ENCODE measurements at places on chromosomes 12 and 14. TPM values are rescaled to one million over a fixed set of nuclear protein-coding genes. Genes with fewer than 3 reads are reported as not detected.

GRCh38 chr14:20683125-20683890 lies 1.1 kb upstream of the RNASE4 start:
- H3K36me3 ChIP-seq: no peaks in the 10 kb centered on the region
- DNase-seq: peak; percentile 82
- peak overlapping the region; percentile 92 for H3K4me3 ChIP-seq
- no peaks in the 10 kb centered on the region for H3K27me3 ChIP-seq
- H3K4me1 ChIP-seq: peaks cover 15% of the 10 kb centered on the region

GRCh38 chr12:76860256-76860655 lies 18.6 kb downstream of the CSRP2 start:
- DNase-seq: no peak
- no peaks in the 10 kb centered on the region for H3K27me3 ChIP-seq
- peaks cover 24% of the 10 kb centered on the region for H3K4me1 ChIP-seq

DNA sequence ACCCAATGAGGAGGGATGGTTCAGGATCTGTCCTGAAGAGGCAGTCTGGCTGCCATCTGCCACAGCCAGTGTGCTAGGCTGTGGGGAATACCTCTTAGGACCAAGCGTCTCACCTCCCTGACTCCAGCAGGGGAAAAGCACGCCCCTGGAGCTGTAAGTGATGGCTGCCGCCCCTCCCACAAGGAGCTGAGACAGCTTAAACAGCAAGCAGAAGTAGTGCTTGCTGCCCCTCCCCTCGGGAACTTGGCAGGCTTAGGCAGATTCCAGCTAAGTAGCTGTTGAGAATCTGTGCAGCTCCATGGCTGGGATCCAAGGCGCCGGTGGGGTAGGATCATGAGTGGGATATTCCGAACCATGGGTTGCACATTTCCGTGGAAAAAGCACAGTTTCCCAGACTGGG lies 360.4 kb upstream of the MDGA2 start:
- no peak overlapping the region for H3K4me3 ChIP-seq
- H3K27ac ChIP-seq: no peak overlapping the region
- no peaks in the 10 kb centered on the region for H3K4me1 ChIP-seq

GRCh38 chr12:92244036-92244435 lies 98.4 kb upstream of the BTG1 start:
- no peaks in the 10 kb centered on the region for H3K27me3 ChIP-seq
- H3K36me3 ChIP-seq: no peaks in the 10 kb centered on the region
- H3K27ac ChIP-seq: no peak overlapping the region
- H3K4me1 ChIP-seq: no peaks in the 10 kb centered on the region

DNA sequence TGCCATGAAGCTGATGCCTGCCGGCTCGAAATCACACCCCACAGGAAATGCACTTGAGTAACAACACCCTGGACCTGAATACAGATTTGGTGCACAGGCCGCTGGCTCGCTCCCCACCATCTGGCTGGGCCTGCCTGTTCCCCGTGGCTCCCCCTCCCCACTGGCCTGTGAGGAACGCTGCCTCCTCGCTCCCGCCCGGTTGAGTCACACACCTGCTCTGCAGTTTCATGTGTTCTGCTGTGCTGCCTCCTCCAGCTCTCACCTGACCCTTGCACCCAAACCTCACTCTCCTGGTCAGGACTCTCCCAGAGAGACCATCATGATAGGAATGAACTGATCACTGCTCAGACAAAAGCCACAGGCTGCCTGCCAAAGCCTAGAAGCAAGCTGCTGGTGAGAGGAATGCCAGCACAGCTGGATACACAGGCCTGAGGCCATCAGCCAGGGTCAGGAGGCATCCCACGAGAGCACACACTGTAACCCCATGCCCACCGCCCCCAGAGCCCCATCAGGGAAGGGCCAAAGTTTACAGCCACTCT lies 3.8 kb upstream of the SIVA1 start:
- H3K4me1 ChIP-seq: peaks cover 13% of the 10 kb centered on the region
- no peaks in the 10 kb centered on the region for H3K27me3 ChIP-seq
- peak; percentile 14 for DNase-seq
- H3K36me3 ChIP-seq: no peaks in the 10 kb centered on the region

DNA sequence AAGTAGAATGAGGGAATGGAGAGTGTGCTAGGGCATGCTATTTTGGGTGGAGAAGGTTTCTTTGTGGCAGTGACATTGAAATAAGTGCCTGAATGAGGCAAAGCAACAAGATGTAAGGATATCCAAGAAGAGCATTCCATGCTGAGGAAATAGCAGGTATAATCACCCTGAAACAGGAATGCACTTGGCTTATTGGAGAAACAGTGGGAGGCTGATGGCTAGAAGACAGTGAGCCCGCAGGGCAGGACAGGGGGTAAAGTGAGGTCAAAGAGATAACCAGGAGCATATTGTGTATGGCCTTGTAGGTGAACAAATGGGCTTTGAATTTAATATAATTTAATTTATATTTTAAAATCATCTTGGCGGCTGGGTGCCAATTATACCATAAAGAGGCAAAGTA lies 877.0 kb downstream of the DIO2 start:
- H3K4me3 ChIP-seq: no peak overlapping the region
- H3K36me3 ChIP-seq: no peaks in the 10 kb centered on the region
- no peak overlapping the region for H3K27ac ChIP-seq
- no peaks in the 10 kb centered on the region for H3K27me3 ChIP-seq

DNA sequence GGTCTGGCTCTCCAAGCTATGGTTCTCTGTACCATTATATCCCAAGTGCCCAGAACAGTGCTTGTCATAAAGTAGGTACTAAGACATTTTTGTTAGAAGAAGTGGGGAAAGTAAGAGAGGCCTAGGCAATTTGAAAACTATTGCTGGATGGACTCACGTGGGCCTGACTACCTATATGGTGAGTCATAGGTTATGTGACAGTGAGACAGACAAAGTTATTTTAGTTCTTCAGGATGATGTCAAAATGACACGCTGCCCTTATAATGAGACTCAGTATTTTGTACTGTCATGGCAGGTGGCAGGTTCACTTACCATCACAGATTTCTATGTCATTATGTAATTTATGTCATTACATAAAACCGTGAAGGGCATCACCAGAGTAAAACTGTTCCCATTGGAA lies 53.1 kb downstream of the PARP11 start:
- H3K4me3 ChIP-seq: no peak overlapping the region
- H3K36me3 ChIP-seq: no peaks in the 10 kb centered on the region
- H3K27ac ChIP-seq: no peak overlapping the region
- no peaks in the 10 kb centered on the region for H3K4me1 ChIP-seq
- no peaks in the 10 kb centered on the region for H3K27me3 ChIP-seq

DNA sequence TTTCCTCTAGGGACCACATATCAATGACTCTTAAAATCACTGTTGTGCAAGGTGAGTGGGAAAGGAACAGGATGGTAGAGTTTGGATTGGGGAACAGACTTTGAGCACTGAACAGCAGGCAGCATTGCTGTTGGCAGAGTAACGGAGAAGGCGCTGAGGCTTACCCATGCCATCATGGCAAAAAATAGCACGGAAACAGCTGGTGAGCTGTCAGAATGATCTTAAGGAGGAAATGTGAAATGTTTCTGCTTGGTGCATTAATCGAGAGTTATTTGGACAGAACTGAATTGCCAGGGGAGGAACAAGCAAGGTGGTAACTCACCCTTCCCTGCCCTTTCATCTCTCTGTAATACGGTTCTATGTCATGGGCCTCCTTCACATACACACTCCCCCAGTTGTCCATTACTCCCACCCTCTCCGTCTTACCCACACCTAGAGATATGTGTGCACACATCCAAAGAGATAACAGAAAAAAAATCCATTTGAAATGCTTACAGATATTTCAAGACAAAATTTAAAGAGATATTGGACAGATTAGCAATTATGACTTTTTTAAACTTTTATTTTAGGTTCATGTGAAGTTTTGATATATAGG lies 572.5 kb downstream of the DIO2 start:
- no peak for DNase-seq
- H3K4me3 ChIP-seq: no peak overlapping the region
- H3K27ac ChIP-seq: no peak overlapping the region
- no peaks in the 10 kb centered on the region for H3K4me1 ChIP-seq
- no peaks in the 10 kb centered on the region for H3K36me3 ChIP-seq

- no peak overlapping the region for H3K27ac ChIP-seq
- no peaks in the 10 kb centered on the region for H3K27me3 ChIP-seq
- DNase-seq: no peak
- H3K4me3 ChIP-seq: no peak overlapping the region
Measured at GRCh38 chr12:122609732-122610131, 82.7 kb downstream of the KNTC1 start.

GRCh38 chr14:21379338-21379737 lies 4.5 kb downstream of the SUPT16H start:
- DNase-seq: no peak
- no peak overlapping the region for H3K27ac ChIP-seq
- no peaks in the 10 kb centered on the region for H3K27me3 ChIP-seq
- H3K4me1 ChIP-seq: peaks cover 10% of the 10 kb centered on the region

DNA sequence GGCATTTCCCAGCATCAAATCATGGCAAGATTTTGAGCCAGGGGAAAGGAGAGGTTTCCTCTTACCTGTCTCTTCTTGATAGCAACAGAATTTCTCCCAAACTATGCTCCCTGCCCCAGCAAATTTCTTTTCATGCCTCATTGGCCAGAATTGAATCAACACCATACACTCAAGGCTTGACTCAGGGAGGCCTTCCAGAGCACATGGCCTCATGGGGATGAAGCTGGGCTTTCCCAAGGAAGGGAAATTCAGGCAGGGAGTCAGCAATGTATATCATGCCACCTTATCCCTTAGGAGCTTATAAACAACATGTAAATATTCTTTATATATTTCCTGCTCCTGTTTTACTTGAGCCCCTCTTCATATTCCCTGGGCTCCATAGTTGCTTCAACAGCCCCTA lies 62.1 kb downstream of the ARF6 start:
- H3K4me3 ChIP-seq: no peak overlapping the region
- DNase-seq: no peak
- no peaks in the 10 kb centered on the region for H3K4me1 ChIP-seq
- H3K27me3 ChIP-seq: no peaks in the 10 kb centered on the region
- H3K36me3 ChIP-seq: no peaks in the 10 kb centered on the region

DNA sequence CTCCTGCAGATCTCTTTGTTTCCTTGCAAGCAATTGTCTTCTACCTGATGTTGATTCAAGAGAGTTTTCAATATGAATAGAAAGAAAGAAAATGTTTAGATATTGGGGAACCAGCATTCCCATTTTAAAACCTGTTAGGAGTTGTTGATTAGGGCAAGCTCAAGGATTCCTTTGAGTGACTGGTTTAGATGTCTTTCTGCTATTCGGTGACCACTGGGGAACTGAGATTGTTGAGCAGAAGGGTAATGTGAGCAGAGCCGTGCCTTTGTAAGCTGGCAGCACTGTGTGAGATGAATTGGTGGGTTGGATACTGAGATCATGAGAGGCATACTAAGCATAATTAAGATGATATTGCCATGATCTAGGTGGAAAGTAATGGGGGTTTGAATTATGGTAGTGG lies 39.1 kb upstream of the PAPLN start:
- H3K27ac ChIP-seq: no peak overlapping the region
- DNase-seq: no peak
- H3K36me3 ChIP-seq: peaks cover 10% of the 10 kb centered on the region

- no peak overlapping the region for H3K4me3 ChIP-seq
- DNase-seq: peak; percentile 91
- peaks cover 29% of the 10 kb centered on the region for H3K4me1 ChIP-seq
- peak overlapping the region; percentile 83 for H3K27ac ChIP-seq
Measured at GRCh38 chr14:59332727-59333126, 132.5 kb downstream of the GPR135 start.

- H3K27ac ChIP-seq: no peak overlapping the region
- no peak for DNase-seq
Measured at GRCh38 chr14:105146181-105146975, 22.2 kb downstream of the JAG2 start.

DNA sequence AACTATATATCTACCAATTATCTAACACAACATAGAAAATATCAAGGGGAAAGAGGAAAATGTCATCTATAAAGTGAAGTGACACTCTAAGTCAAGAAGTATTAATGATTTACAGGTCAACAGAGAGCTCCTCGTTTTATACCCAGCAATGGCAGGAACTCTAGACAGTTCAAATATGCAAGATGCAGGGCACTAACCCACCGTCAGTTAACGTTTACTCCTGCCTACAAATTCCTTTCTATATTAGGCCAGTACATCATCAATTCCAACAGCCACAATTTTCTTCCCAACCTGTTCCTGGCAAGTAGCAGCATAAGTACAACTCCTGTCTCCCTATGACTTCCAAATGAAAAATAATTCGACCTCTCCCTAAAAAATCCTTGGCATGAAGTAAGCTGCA lies 9.0 kb upstream of the KANSL2 start:
- H3K27me3 ChIP-seq: no peaks in the 10 kb centered on the region
- peak; percentile 22 for DNase-seq
- H3K4me3 ChIP-seq: no peak overlapping the region
- H3K4me1 ChIP-seq: no peaks in the 10 kb centered on the region
- H3K36me3 ChIP-seq: peaks cover 62% of the 10 kb centered on the region
- H3K27ac ChIP-seq: no peak overlapping the region

DNA sequence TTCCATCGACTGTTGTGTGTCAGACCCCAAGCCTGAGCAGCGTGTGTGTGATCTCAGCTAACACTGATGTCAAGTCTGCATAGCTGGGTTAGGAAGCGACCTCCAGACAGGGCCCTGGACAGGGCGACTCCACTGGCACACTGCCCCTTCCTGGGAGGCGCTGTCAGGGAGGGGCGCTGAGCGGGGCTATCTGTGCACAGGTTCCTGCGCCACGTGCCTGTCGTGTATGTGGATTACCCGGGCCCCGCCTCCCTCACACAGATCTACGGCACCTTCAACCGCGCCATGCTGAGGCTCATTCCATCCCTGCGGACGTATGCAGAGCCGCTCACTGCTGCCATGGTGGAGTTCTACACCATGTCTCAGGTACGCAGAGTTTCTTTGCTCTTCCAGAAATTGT lies 53.9 kb downstream of the DYNC1H1 start:
- H3K4me3 ChIP-seq: no peak overlapping the region
- DNase-seq: no peak
- no peak overlapping the region for H3K27ac ChIP-seq

- DNase-seq: no peak
- no peaks in the 10 kb centered on the region for H3K36me3 ChIP-seq
- H3K27me3 ChIP-seq: no peaks in the 10 kb centered on the region
- H3K4me3 ChIP-seq: no peak overlapping the region
- no peak overlapping the region for H3K27ac ChIP-seq
Measured at GRCh38 chr14:99964979-99965378, 100.2 kb upstream of the EVL start.

GRCh38 chr14:61298824-61299223 lies 17.7 kb upstream of the TMEM30B start:
- no peak for DNase-seq
- peaks cover 20% of the 10 kb centered on the region for H3K27me3 ChIP-seq
- no peaks in the 10 kb centered on the region for H3K36me3 ChIP-seq

GRCh38 chr12:98109266-98109665 lies 406.1 kb upstream of the TMPO start:
- no peak overlapping the region for H3K4me3 ChIP-seq
- no peaks in the 10 kb centered on the region for H3K27me3 ChIP-seq
- H3K36me3 ChIP-seq: no peaks in the 10 kb centered on the region
- H3K27ac ChIP-seq: no peak overlapping the region

- no peaks in the 10 kb centered on the region for H3K36me3 ChIP-seq
- H3K4me1 ChIP-seq: no peaks in the 10 kb centered on the region
- DNase-seq: no peak
- no peaks in the 10 kb centered on the region for H3K27me3 ChIP-seq
- H3K27ac ChIP-seq: no peak overlapping the region
Measured at GRCh38 chr12:45828402-45828801, 98.9 kb downstream of the ARID2 start.

GRCh38 chr12:4991373-4991772 lies 52.3 kb upstream of the KCNA5 start:
- H3K4me3 ChIP-seq: no peak overlapping the region
- peaks cover 3% of the 10 kb centered on the region for H3K27me3 ChIP-seq
- DNase-seq: no peak

RPGRIP1 gene
- total RNA-seq: not detected

ANO4 gene
- 41.3 TPM for total RNA-seq

RPS6KA5 gene
- 1.0 TPM for total RNA-seq

CAND1 gene
- 185 TPM for total RNA-seq
